ENCODE measurements at places on chromosomes 4 and X.

DNA sequence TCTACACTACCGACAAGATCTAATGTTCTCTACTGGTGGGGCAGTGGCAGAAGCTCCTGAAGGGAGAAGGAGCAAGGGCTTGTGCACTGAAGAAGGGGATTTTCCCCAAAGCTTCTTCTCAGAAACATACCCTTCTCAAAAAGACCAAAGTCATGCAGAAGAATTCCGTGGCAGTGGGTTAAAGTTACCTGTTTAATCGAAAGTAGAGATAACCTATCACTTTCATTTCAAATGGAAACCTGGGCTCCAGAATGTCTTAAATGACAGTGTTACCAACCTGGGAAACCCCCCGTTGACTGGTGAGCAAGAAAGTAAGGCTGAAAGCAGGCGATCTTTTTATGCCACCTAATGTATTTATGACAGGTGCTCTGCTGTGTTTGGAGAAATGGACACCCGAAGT is 92.5 kb upstream of the TEX13D start:
- no peak for DNase-seq

- DNase-seq, result no peak
Observed at GRCh38 chr4:76902233-76902890, 4.4 kb upstream of the SOWAHB start.

DNA sequence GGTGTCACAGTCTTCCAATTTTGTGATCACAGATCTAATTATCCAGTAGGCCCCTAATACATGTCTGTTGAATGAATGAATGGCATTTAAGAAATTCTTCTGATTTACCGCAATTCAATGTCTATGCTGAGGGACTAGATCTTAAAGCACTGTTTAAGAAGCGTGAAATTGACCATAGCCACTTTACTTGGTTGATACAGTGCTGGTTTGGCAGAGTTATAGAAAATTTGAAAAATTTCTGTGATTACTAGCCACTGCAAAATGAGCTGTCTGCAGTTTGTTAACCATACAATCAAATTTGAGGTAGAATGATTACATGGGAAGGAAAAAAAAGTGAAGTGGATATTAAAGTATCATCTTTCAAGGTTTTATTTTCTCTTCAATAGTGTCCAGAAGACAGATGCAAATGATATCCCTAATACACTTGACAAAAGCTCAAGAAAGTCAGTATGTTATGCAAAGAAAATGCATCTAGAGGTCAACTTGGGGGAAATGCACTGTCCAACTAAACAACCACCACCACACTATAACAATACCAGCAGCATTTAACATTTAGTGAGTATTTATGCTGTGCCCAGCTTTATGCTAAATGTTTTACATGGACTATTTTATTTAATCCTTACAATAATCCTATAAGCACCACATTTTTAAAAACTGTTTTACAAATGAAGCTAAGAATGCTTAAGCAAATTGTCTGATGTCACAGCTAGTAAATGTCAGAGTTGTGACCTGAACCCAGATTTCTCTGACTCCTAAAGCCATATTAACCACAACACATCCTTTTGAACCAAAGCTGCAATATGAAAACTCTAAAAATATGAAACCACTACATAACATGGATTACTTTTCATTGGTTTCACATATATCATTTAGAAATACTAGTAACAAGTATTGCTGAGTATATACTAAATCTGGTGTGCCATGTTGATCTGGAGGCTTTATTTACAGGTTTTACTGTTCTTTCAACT is 217.9 kb upstream of the MAB21L2 start:
- DNase-seq, result no peak

DNA sequence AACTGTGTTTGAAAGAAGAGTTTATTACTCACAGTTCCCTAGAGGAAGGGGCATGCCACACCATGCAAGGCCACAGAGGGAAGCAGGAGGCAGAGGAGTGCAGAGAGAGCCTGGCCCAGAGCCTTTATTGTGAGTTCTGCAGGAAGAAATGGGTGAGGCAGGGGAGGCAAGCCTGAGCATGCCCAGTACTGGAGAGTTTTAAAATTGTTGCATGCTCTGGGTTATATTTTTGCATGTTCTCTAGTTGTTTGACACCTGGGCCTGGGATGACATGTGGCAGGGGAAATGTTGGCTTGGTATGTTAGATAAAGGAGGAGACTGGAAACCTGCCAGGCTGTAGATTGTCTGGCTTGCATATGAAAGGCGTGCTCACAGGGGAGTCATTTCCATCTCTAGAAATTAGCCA is 19.7 kb upstream of the CRMP1 start:
- DNase-seq, result no peak

GRCh38 chr4:129545599-129546278 is 449.8 kb downstream of the C4orf33 start:
- DNase-seq, result no peak

- DNase-seq, result peak; percentile 91
Observed at GRCh38 chr4:87011340-87012034, 76.7 kb downstream of the AFF1 start.

GRCh38 chr4:65340382-65341109 is 329.7 kb downstream of the EPHA5 start:
- DNase-seq, result no peak

DNA sequence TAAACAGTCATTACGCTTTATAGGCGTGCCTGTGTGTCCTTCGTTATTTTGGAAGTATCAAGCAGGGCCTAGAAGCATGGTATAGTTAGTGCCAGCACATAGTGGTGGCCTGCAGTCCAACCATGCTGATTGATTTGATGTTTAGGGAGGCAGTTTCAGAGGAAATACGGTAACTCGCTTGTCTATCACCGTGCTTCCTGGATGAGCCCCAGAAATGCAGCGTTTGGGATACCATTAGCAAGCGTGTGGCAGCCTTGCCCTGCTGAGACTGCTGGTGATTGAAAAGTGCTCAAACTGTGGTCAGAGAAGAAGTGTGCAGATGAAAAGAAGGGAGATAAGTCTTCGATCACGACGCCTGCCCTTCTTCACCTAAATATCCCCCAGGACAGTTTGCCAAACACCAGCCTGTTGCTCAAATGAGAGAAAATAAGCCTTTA is 158.4 kb downstream of the CHIC2 start:
- DNase-seq, result no peak

DNA sequence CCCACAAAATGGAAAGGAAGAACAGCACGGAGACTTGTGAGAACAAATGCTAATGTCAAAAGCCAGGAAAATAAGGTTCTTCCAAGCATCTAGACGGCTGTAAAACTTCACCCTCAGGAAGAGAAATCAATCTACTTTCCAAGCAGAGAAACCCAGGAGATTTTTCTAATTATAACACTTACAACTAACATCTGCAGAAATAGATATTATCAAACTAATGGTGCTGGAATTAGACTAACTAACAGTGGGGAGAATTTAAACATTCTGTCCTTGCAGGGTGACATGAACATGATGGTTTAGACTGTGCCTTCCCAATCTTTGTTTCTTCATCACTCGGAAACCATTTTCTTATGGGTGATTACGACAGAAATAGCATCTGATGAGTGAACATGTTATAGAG is 40.3 kb downstream of the SOD3 start:
- DNase-seq, result no peak

DNA sequence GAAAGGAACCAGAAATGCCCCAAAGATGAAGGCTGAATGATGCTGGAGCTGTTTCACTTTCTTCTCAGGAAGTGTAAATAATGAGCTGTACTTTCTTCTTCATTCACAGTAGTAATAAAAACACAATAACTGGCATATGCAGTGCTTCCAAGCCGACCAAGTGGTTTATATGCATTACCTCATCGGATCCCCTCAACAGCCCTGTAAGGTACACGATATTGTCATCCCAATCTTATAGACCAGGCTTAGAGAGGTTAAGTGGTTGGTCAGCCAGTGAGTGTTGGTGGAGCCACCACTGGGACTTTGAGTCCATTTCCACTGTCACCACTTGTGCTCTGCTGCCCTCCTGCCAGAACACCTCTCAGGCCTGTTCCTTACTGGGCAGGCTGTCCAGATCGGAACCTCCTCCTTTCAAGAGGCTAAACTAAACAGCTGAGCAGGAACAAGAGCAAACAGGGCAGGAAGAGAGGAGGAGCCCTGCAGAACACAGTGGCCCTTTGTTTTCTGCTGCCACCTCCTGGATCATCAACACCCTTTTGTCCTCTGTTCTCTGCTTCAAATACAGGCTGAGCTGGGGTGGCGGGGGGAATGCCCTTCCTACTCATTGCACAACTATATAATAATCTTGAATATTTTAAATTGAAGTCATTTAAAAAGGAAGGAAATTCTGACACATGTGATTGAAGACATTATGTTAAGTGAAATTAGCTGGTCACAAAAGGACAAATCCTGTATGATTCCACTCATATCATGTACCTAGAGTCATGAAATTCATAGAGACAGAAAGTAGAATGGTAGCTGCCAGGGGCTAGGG is 112.5 kb upstream of the ATP6AP2 start:
- DNase-seq, result peak; percentile 74

DNA sequence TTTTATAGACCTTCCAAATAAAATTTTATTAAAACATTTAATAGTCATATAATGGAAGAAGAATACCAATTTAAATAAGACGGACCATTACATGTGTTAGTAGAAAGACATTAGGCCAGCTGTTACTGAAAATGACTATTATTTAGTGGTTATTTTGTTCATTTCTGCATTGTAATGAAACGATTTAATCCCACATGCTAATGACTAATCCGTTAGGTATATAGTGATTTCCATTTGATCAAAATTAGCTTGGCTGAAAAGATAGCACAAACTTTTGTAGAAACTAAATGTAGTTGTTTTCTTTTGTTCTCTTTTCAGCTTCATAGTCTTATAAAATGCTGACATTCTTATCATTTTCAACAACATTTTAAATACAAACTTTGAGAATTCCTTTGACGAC is 556.1 kb upstream of the TENM3 start:
- DNase-seq, result no peak

GRCh38 chrX:46626566-46626965 is 53.0 kb downstream of the CHST7 start:
- DNase-seq, result peak; percentile 87

GRCh38 chrX:99078301-99078700 is 1331.8 kb downstream of the PCDH19 start:
- no peak for DNase-seq

- DNase-seq, result no peak
Observed at GRCh38 chr4:116469582-116469981, 615.8 kb downstream of the TRAM1L1 start.

DNA sequence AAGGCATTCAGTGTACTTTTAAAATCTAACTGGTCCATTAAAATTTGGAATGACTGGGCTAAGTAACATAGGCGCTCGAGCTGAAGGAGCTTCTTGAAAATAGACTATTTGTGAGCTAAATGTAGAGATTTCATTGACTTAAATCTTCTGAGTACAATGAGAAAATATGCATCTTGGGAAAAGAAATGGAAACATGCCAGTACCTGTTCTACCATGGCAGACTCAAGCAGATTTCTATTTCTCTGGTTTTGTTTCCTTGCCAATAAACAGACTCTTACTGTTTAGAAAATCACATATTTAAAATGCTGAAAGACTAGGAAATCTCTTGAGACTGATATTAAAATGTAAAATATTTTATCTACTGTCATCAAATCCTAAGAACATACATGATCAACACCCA is 678.1 kb downstream of the FAT4 start:
- DNase-seq, result no peak

- DNase-seq, result no peak
Observed at GRCh38 chr4:186957952-186958555, 234.4 kb upstream of the FAT1 start.

Measured in suppressor macrophage treated with lipopolysaccharide for 1 hour (primary cell).